ENCODE measurements at places on chromosomes 6 and 20.

GRCh38 chr20:32110727-32111126, 1.2 kb downstream of the TM9SF4 start:
- no peak for DNase-seq

GRCh38 chr6:67558985-67559384, 1076.1 kb upstream of the ADGRB3 start:
- no peak for DNase-seq

- no peak for DNase-seq
Observed at GRCh38 chr6:2097464-2097863, 147.9 kb downstream of the GMDS start.

DNA sequence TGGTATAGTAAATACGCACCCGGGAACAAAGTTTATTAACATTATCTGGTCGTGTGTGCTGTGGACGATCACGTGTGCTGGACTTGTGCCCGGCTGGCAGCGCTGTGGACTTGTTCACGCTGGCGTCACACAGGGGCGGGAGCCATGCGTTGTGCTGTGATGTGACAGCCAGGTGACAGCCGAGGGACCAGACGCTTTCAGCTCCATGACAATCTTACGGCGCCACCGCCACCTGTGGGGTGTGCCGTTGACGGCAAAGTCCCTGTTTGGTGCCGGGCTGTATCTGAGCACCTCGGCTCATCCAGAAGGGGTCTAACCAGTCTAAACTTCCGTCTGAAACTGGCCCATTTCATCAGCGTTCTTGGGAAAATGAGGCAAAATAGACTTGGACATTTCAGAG, 25.2 kb downstream of the DLL1 start:
- no peak for DNase-seq

- DNase-seq, result peak; percentile 93
Observed at GRCh38 chr20:50111120-50111828, 1.7 kb downstream of the UBE2V1 start.

DNA sequence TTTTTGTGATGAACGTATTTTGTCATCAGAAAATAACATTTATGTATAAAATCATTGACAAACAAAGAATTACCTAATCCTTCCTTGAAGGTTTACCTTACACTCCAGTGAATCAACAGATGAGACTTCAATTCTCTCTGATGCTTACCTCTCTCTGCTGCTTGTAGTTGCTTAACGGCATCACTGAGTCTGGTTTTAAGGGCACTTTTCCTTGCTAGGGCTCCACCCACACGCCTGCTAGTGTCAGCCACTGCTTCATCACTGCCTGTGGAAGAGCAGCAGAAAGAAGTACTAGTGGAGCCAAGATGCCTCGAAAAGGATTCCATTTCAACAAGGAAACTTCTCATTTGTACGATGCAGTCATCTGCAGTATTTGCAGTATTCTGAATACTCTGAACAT, 63.0 kb downstream of the FAM229B start:
- DNase-seq, result peak; percentile 85

- no peak for DNase-seq
Observed at GRCh38 chr6:24985323-24985722, 49.6 kb upstream of the RIPOR2 start.

DNA sequence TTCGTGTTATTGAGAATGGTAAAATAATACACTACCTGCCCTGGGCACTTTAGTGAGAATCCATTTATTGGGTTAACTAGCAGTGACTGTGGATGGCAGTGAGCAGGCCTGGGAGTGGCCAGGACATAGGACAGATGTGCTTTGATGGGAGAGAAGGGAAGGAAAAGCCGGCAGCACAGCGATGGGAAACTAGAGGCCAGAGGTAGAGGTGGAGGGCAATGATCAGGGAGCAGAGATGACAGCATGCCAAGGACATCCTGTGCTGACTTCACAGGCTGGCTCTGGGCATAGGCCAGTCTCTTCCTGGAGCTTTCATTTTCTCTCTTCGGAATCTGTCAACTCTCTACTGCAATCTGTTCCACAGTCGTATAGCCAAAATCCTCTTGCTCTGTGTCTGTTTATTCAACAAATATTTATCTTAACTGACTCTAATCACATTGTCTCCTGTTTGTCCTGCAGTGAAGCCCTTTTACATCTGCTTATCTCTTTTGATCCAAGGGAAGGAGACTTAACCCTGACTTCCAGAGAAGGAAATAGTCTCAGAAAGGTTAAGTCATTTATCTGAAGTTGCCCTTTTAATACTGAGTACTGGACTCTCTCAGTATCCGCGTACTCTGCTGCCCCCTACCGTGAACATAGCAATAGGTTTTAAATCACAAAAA, 18.4 kb upstream of the MMP24 start:
- DNase-seq, result peak; percentile 81

GRCh38 chr6:47780510-47781356, 1.1 kb upstream of the OPN5 start:
- DNase-seq, result peak; percentile 75

DNA sequence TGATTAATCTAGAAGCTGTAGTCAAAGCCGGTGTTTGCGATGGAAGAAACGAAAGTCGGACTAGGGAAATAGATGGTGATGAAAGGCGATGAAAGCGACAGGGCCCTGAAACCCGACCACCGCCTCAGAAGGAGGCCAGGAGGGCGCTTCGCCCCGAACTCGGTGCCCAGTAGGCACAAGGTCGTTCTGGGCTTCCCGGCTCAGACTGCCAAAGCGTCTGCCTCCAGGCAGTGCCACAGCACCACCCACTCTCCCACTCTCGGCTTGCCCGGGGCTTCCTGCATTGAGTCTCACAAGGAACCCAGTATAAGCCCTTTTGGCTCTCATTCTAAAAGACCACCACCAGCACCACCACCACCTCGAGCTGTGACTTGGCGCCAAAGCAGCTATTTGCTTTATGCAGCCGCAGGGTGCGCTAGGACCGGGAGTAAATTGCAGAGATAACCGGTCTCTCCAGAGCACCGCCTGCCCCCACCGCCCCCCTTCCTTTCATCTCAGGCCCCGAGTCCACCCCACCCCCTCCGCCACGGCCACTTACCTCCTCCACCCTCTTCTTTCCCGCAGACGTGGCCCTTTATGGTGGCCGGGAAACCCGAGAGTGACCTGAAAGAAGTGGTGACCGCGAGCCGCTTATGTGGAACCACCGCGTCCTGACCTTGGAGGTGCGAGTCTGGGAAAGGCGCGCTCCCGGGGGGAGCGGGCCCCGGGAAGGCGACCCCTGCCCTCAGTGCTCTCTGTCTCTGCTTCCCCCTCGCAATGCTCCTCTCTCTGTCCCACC, 2.4 kb downstream of the TCF21 start:
- peak; percentile 51 for DNase-seq

- DNase-seq, result no peak
Observed at GRCh38 chr6:135647521-135647920, 150.0 kb upstream of the AHI1 start.

DNA sequence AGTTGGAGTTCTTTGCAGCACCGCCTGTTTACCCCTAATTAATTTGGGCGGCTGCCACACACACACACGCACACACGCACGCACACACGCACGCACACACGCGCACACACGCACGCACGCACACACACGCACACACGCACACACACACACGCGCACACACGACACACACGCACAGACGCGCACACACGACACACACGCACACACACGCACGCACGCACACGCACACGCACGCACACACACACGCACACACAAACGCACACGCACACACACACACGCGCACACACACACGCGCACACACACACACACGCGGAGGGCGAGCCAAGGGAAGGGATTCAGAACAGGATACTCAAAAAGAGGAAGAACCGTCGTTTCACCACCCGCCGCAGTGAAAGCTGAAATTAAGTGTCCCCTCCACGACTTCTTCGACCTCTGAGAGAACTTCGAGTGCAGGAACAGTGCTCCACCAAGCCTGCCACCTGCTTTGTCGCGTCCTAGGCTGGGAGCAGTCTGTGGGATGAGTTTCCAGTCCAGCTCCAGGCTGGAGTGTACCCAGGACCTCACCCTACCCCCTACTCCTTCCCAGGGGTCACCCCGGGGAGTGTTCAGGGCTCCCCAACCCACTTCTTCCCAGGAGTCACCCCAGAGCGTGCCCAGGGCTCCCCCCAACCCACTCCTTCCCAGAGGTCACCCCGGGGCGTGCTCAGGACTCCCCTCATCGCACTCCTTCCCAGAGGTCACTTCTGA, 1.1 kb downstream of the RNASET2 start:
- no peak for DNase-seq

- no peak for DNase-seq
Observed at GRCh38 chr6:165615636-165616035, 47.4 kb downstream of the PDE10A start.

DNA sequence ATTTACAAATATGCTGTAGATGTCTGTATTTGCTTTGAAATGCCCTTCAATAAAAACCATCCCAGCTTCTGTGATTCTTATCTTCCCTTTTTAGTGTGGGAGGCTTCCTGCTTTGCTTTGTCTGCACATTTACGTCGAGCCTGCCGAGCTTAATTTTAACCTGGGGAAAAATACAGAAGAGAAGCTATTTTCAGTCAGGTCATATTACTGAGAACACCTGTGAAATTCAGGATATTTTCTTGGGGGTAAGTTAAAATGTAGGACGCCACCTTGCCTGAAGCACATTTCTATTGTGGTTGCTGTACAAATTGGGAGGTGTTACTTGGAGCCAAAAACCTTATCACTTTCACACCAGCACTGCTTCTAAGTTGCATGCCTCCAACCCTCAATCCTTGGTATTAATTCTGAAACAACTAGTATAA, 43.6 kb upstream of the FUCA2 start:
- no peak for DNase-seq

DNA sequence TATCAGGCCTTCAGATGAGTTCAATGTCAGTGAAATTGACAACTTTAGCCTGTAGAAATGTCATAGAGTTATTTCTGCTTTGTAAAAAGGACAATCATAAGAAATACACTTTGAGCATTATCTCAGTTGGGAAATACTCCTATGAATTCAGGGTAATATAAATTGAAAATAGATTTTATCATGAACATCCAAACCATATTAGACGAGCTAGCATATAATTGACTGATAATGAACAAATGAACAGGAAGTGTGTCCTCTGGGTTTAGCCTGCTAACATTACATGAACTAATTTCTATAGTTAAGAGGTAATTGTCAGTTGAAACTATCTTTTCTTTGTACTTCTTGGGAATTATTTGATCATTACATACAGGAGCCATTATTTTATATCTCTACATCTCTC, 469.0 kb upstream of the RNF217 start:
- DNase-seq, result no peak

DNA sequence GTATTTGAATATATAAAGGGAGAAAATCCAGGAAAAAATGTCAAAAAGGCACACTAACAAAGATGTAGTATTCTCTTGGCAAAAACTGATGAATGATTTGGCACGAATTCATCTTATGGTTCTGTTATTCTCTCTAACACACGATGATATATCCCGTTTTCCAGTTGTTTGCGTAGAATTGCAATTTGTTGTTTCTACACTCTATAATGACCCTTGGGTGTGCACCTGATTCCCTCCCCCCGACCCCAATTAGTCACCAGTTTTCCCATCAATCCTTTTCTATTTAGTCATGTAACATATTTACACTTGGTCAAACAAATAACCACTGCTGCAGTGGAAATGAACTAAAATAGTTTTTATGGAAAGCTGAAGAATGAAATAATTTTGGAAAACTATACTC, 1.5 kb upstream of the ARID1B start:
- DNase-seq, result peak; percentile 40

GRCh38 chr6:140230282-140230681, 855.8 kb upstream of the CITED2 start:
- no peak for DNase-seq

GRCh38 chr6:151100326-151100725, 139.4 kb upstream of the AKAP12 start:
- no peak for DNase-seq

DNA sequence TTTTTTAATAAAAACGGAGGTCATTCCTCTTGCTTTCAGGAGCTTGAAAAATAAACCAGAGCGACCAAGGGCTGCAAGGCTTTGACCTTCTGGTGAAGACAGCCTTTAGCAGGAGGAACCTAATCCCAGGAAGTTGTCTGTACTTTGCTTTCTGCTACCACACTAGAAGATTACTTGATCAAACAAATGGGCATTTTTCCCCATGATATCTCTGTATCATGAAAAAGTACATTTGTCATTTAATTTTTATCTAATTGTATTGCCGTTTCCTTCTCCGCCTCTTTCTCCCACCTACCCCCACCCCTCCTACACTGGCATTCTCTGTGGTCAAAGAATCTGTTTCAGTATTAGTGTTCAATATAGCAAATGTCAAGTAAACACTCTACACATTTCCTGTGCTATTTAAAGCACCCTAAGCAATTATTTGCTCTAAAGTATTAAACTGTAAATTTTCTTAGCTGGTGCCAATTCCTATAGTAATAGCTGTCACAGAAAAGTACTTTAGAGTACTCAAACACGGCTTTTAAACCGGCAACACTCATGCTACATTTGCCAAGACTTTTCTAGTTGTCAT, 29.7 kb downstream of the ATXN1 start:
- no peak for DNase-seq

DNA sequence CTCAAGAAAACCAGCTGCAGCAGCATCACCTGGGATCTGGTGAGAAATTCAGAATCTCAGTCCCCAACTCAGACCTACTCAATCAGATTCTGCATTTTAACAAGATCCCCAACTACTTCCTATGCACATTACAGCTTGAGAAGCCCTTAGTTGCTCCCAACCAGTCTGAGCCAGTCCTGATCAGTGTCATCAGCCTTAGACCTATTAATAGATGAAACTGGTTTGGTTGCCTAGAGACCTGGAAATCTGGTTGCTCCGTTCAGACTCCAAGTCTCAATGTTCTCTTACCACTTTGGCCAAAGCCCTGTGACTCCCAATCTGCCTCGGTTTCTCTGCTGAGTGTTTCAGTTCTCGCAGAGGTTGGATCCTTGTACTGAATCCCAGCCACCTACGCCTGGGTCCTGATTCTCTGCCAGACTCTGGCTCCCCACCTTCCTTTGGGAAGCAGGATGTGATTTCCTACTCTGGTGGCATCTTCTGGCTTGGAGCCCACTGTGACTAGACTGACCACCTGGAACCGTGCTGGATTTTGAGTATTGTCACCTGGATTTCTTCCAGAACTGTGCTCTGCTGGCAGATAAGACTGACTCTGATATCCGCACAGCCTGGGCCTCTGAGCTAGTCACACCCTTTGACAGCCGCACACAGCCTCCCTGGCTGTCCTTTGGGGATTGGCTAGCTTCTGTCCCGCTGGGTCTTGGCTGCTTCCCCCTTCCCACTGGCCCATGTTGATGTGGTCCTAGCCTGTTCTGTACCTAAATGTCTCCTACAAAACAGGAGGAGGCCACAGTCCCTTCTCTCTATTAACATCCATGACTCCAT, 20.3 kb upstream of the ATXN1 start:
- DNase-seq, result no peak

- DNase-seq, result no peak
Observed at GRCh38 chr6:79742030-79742429, 110.9 kb downstream of the SH3BGRL2 start.

DNA sequence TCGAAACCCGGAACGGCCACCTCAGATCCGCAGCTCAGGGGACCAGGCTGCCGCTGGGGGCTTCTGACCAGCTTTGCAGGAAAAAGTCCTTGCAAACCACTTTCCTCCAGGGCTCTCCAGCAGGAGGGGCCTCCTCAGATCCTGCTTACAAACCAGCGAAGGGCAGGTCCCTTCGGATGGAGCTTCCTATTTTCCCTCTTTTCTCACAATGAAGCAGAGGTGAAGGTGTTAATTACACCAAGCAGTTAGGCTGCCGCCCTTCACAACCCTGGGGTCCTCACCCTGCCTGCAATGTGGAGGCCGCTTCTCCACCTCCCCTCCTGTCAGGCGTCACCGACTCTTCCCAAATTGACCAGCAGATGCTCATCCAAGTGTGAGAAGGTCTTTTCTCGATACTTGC, 5.7 kb downstream of the ARHGAP40 start:
- no peak for DNase-seq

Data from GM23248 (cell line).